Right ventricle myocardium superior (tissue), 1 donor: ENCODE measurements at places on chromosomes 16 and 17. TPM values are rescaled to one million over a fixed set of nuclear protein-coding genes. Genes with fewer than 3 reads are reported as not detected.
A peak's percentile ranks its signal among the peaks of the same experiment; 100 is the strongest.

Gene PALB2
- total RNA-seq, result 4.9 TPM

Gene MYH11
- 14.0 TPM for total RNA-seq

Gene DNAJC7
- total RNA-seq, result 81.2 TPM

Gene SLC5A10
- not detected for total RNA-seq

Gene SLC13A5
- total RNA-seq, result not detected

Gene CCDC154
- 0.81 TPM for total RNA-seq

Gene WFDC1
- total RNA-seq, result 1.4 TPM

Gene TBC1D3K
- total RNA-seq, result not detected

Gene CA4
- 15.1 TPM for total RNA-seq

Gene KCNH6
- total RNA-seq, result not detected

Gene SLC13A2
- total RNA-seq, result not detected

DNA sequence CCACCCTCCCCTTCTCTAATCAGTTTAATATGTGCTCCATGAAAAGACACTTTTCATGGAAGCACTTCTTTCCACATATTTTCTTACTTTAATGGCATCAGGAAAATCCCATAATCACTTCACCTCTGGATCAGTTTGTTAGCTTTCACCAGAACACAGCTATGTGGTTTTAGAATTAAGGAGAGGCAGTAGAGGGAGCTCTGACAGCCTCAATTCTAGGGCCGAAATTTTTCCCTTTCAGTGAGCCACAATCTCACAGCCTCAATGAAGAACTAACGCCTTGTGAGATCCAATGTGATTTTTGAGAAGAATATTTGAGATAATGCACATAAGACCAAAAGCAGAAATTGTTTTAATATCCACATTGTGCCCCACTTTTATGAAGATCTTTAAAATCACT is 1494.0 kb upstream of the CDH8 start:
- no peak for DNase-seq

DNA sequence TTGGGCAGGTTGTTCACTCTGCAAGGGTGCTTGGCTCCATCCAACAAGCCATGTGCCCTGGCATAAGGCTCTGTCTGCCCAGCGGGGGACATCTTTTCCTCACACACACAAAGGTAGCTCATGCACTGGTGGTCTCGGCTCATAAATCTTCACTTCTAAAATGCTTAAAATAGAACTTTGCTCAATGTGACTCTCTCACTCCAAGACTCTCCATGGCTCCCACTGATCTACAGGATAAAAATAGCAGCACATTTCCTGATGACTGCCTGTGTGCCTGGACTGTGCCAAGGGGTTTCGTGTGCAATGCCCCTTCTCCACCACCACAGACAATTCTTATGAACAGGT is 15.1 kb upstream of the CIBAR2 start:
- DNase-seq, result no peak

- DNase-seq, result no peak
Observed at GRCh38 chr17:82112181-82112913, 14.3 kb upstream of the FASN start.

- no peak for DNase-seq
Observed at GRCh38 chr16:914440-914839, 56.3 kb downstream of the LMF1 start.

GRCh38 chr17:36195434-36196130 is 976 bp downstream of the CCL3L1 start:
- no peak for DNase-seq

- no peak for DNase-seq
Observed at GRCh38 chr17:65576939-65577338, 15.5 kb upstream of the AXIN2 start.

GRCh38 chr17:2138318-2138717 is 83.4 kb downstream of the HIC1 start:
- DNase-seq, result no peak

GRCh38 chr17:46769531-46770438 is 48.7 kb downstream of the WNT3 start:
- DNase-seq, result no peak

- DNase-seq, result peak; percentile 91
Observed at GRCh38 chr17:77449908-77450741, 309.4 kb downstream of the SEC14L1 start.

- DNase-seq, result no peak
Observed at GRCh38 chr16:11004351-11004750, 60.0 kb downstream of the CLEC16A start.

DNA sequence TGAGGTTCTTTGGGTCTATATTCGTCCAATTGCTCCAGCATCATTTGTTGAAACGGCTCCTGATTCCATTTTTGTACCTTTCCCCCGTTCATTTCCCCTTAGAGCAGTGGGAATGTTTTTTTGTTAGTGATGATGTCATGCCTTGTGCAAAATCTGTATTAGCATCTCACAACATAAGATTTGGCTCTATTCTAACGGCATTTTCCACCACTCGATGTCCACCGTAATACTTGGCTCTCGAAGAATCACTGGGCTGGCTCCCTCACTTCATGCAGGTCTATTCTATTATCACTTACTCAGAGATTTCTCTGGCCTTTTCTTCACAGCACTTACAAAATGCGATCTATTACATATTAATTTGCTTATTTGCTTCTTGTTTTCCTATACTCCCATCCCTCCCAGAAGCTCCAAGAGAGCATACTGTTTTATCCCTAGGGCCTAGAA is 571 bp upstream of the NME1 start:
- no peak for DNase-seq

- DNase-seq, result no peak
Observed at GRCh38 chr17:32930512-32930911, 2.6 kb downstream of the TMEM98 start.

GRCh38 chr17:49903523-49903922 is 55.7 kb upstream of the TAC4 start:
- no peak for DNase-seq

GRCh38 chr16:20660325-20660724 is 37.2 kb downstream of the ACSM1 start:
- no peak for DNase-seq

DNA sequence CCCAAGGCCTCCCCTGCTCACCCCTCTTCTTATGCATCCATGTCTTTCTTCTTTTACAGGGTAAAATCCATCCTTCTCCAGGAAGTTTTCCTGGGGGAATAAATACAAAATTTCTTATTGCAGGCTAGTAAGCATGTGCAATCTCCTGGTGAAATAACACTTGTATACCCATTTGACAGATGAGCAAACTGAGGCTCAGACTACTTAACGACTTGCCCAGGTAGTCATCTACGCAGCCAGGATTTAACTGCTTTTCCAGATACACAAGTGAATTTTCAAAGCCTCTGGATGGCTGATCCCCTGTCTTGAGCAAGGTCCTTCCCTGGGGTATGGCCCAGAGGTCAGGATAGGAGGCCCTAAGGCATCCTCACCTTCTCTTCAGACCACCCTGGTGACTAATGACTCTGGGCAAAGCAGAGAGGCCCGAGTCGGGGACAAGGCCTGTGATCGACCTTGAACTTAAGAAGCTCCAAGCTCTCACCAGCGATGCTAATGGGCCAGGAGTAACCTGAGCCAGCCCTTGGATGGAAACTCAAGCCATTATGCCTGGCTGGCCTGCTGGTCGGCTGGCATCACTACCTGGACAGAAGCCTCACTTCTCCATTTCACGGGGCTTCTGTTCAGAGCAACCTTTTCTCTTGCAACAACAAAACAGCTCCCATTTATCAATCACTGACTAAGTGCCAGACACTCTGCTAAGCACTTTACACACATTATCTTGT is 33.1 kb downstream of the ZNF423 start:
- no peak for DNase-seq

DNA sequence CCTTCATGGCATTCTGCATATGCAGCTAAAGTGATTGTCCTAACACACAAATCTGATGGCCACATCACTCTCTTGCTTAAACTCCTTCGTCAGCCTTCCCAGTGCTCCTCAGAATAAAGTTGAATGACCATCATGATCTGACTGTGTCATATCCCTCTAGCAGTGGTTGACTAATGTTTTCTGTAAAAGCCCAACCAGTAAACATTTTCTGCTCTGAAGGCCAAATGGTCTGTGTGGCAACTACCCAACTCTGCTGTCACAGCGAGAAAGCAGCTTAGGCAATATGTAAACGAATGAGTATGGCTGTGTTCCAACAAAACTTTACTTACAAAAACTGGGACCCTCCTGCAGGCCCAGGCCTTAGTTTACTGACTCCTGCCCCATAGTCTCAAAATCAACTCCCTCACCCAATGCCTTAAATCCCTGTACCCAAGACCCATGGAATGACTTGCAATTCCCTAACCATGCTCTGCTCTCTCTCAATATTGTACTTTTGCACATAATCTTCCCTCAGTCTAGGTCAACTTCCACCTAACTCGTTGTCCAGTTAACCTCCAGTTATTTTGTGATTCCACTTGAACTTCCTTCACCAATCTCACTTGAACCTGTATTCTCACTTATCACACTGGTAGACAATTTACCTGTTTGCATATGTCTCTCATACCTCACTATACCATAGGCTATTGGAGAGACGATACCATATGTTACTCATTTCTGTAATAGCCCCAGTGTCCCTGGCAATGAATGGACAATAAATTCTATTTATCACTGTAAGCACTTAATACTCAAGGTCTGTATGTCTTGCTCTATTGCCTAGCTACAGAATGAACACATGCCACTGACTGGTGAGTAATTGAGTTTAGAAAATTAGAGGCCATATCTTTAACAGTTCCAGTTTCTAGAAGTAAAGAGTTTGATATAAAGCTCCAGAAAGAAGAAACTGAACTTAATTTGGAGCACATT is 29.1 kb downstream of the TMEM100 start:
- peak; percentile 50 for DNase-seq

GRCh38 chr16:53839150-53839549 is 135.2 kb downstream of the FTO start:
- no peak for DNase-seq

- DNase-seq, result no peak
Observed at GRCh38 chr16:82152641-82153112, 17.3 kb downstream of the MPHOSPH6 start.

- no peak for DNase-seq
Observed at GRCh38 chr17:72602517-72603419, 481.9 kb downstream of the SOX9 start.

DNA sequence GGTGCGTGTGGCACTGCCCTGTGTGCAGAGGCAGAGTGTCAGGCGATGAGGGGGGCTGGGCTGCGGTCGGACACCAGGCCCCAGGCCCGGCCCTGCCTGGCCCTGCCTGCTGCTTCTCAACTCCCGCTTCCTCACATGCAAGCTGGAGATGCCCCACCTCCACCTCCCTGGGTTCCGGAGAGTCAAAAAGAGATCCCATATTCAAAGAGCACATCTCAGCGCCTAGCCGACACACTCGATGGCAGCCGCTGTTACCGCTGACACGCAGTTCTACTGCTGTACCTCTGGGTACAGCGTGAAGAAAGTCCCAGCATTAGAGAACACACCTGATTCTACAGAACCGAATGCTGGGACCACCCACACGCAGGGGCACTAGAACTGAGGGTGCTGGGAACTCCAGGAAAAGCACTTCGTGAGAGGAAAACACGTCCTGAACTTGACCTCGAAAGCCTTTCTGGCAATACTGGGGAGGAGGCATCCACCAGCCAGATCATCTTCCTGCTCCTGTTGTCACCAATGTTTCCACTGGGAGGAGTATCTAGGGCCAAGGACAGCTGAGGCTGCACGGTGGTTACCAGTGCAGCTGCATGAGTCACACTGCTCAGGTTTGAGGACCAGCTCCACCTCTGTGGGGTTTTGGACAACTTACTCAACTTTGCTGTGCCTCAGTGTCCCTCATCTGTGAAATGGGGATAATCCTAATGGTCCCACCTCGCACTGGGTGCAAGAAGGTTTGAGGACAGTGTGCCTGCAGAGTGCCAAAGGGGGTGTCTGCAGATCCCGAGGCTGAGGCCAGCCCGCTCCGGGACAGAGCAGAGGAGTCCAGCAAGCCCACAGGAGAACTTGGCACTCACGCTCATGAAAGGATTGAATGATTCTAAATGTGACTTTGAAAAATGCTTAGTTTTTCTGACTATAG is 100.4 kb upstream of the DNAH17 start:
- DNase-seq, result no peak

GRCh38 chr17:44967026-44967906 is 837 bp downstream of the C1QL1 start:
- peak; percentile 42 for DNase-seq

DNA sequence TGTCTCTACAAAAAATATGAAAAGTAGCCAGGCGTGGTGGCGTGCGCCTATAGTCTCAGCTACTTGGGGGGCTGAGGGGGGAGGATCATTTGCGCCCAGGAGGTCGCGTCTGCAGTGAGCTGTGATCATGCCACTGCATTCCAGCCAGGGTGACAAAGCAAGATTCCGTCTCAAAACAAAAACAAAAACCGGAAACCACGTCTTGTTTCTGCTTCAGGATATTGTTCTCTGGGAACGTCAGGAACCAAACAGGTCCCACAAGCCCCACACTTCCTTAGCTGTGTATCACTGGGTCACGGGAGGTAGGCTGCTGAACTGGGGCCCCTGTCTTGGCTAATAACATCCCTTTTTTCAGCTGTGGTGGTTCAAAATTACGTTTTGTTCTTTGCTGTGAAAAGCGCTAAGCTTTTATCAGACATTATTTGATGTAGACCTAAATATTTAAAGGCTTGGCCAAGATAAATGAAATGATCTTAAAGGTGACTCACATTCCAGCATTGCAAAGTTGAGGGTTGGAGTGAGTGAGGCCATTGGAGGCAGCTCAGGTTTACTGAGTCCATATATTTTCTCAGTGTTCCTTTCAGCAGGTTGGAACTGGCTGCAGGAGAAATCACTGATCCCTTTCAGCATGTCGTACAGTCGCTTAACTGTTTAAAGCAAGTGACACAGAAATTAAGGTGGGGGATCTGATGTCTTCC is 16.4 kb upstream of the SEC14L1 start:
- peak; percentile 53 for DNase-seq

DNA sequence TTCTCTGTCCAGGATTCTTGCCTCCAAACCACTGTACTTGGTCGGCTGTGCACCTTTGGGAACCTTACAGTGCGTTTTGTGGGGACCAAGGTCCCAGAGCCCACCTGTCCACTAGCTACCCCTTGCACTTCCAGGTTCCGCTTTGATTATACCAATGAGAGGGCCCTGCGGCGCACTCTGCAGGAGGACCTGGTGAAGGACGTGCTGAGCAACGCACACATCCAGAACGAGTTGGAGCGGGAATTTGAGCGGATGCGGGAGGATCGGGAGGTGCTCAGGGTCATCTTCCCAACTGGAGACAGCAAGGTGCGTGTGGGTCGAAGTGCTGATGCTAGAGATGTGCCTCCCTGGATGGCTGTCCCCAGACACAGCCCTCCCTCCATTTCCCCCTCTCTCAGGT is 18.8 kb downstream of the POLR2A start:
- DNase-seq, result no peak

DNA sequence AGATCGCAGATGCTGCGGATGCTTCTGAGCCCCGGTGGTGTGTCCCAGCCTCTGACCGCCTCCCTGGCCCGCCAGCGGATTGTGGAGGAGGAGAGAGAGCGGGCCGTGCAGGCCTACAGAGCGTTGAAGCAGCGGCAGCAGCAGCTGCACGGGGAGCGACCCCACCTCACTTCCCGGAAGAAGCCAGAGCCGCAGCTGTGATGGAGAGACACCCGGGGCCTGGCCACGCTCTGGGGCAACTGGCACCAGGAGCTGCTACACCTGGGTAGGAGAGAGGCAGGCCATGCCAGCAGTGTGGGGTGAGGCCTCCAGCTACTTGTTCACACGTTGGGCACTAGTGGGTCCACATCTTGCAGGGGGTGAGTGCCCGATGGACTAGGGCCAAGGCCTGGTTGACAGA is 6.0 kb downstream of the CCDC137 start:
- peak; percentile 33 for DNase-seq

GRCh38 chr16:82750068-82750467 is 123.3 kb downstream of the CDH13 start:
- DNase-seq, result no peak

GRCh38 chr17:78041386-78042179 is 83.1 kb downstream of the TNRC6C start:
- no peak for DNase-seq
